ENCODE measurements at places on chromosomes 16 and 17. TPM values are rescaled to one million over a fixed set of nuclear protein-coding genes. Genes with fewer than 3 reads are reported as not detected.

DNA sequence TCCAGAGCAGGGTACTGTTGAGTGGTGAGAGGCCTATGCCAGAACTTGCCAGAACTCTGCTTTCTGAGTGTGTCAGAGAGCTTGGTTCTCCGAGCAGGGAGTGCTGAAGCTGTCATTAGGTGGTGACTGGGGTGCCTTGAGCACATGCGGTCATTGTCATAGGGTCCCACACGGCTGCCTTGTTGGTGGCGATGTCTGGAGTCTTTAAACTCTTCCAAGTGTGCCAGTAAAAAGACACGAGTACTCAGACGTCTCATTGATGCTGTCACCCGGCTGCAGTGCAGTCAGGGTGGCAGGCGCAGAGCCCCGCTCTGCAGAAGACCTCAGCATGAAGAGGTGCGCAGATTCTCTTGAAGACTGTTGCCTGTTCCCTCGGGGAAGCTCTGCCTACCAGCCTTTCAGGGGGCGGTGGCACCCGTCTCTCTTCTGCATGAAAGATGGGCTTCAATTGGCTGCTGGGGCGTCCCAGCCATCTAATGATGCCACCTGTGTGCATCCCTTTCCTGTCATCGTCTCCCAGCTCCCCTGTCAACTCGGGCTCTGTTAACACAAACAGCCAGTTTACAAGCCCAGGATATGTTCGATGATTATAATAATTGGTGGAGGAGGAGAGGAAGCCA is 58.3 kb downstream of the NKD1 start:
- no peak overlapping the region for H3K27ac ChIP-seq
- no peaks in the 10 kb centered on the region for H3K27me3 ChIP-seq
- peaks cover 32% of the 10 kb centered on the region for H3K4me1 ChIP-seq

KRTAP16-1 gene
- not detected for total RNA-seq

DNA sequence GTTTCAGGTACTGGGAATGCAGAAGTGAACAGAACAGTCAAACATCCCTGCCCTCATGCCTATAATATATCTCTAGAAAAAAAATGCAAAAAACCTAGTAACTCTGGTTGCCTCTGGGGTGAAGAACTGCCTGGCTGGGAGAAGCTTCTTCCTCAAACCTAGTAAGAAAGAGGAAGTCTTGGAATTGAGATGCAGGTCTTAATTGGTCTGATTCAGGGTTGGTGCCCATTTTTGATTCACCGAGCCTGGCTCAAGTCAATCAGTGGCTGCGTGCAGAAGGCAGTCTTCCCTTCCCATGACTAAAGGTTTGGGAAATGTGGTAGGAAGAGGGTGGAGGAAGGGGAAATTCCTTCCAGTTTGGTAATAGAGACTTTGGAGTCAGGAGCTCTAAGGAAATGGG is 22.4 kb downstream of the CDRT15 start:
- DNase-seq: no peak
- H3K36me3 ChIP-seq: no peaks in the 10 kb centered on the region
- no peaks in the 10 kb centered on the region for H3K27me3 ChIP-seq

CTRB2 gene
- not detected for total RNA-seq

DNA sequence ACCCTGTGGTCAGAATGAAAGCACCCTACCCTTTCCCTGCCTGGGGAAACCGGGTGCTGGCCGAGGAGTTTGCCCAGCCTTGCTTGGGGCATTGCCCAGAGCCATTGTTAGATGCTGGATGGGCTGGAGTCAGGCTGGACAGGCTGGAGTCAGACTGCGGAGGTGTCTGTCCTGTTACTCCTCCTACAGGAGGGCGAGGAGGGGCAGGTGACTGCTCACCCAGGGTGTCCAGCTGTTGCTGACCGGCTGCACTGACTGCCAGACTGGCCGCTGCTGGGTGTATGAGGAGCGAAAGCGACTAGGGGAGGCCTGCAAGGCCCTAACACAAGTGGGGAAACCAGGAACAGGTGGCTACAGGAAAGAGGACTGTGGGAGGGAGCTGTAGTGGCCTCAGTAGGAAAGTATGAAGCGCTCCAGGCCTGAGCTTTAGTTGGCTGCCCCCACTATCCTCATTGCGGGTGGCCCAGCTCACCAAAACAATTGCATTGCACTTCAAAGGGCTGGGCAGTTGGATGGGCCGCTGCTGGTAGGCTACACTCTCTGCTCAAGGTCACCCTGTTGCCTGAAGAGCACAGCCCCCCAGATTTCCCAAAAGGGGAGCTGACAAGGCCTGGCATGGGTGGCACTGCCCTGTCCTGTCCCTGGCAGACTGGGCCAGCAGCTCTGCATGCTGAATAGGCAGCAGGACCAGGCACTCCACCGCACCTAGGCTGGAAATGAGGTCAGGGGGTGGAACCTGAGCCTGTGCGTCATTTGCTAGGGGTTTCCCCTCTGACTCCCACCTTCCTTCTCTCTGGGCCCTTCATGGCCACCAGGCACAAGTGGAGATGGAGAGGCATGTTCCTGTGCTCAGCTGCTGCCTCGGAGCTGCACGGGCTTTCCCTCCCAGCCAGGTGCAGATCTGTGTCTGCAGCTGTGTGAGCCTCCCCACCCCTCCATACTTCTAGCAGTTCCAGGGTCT is 18.4 kb downstream of the LDHD start:
- H3K4me1 ChIP-seq: peaks cover 5% of the 10 kb centered on the region
- no peak for DNase-seq
- no peaks in the 10 kb centered on the region for H3K27me3 ChIP-seq
- no peak overlapping the region for H3K27ac ChIP-seq
- no peaks in the 10 kb centered on the region for H3K36me3 ChIP-seq

CD7 gene
- total RNA-seq: 0.64 TPM

DNA sequence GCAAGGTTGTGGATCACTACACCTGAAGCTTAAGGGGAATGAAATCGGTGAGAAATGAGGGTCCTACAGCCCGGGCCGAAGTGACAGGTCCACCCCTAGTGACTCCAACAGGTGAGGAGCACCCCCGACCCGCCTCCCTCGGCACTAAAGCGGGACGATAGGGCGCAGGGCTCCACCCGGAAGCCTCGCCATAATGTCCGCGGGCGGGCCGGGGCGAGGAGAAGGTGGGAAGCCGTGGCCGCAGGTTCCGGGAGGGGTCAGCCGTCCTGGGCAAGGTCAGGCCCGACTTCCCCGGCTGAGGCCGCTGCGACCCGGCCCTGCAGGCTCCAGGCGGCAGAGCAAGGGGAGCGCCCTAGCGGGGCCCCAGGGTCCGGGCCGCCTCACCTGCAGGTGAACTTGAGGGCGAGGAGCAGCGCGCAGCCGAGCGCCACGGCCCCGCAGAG is 543 bp downstream of the TXNDC11 start:
- H3K36me3 ChIP-seq: no peaks in the 10 kb centered on the region
- peaks cover 33% of the 10 kb centered on the region for H3K4me1 ChIP-seq
- no peaks in the 10 kb centered on the region for H3K27me3 ChIP-seq

DNA sequence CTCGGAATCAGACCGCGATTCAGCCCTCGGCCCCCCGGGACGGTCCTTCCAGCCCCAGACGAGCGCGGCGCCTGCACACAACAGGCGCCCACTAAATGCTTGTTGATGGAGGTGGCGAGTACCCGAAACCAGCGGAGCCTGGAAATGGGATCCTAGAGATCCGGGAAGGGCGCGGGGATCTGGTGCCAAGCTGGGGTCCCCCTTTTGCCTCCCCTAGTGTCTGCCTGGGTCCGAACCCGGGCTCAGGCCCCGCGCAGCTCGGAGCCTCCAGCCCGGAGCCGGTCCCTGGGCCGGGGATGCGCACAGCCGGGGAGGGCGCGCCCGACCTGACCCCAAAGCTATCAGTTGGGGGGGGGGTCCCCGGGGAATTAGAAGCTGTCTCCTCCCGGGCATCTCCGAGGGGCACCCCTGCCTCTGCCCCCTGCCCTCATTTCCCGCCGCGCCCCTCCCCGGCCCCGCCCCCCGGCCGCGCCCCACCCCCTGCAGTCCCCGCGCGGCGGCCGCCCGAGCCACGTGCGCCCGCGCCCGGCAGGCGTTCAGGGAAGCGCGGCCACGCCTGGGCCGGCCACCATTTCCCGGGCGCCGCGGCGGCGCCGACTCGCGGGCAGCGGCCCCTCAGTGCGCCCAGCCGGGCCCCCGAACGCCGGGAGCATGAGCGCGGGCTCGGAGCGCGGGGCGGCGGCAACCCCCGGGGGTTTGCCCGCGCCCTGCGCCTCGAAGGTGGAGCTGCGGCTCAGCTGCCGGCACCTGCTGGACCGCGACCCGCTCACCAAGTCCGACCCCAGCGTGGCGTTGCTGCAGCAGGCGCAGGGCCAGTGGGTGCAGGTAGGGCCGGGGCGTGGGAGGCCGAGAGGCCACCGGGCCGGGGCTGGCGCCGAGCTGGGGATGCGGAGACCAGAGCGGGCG is at the start of gene CPNE7:
TSS of gene CPNE7 (plus strand) at position 512 of the 906 bp plus-strand sequence. CDS start at position 652, 140 bp downstream.
- H3K36me3 ChIP-seq: no peaks in the 10 kb centered on the region
- DNase-seq: no peak
- no peak within 1 kb of the TSS for H3K27ac ChIP-seq
- H3K4me1 ChIP-seq: peaks cover 21% of the 10 kb centered on the region

GRCh38 chr16:84088695-84089395 is 27.9 kb downstream of the MBTPS1 start:
- no peak for DNase-seq
- no peaks in the 10 kb centered on the region for H3K36me3 ChIP-seq
- H3K27ac ChIP-seq: no peak overlapping the region
- no peaks in the 10 kb centered on the region for H3K4me1 ChIP-seq

HOXB7 gene
- total RNA-seq: 4.1 TPM

- no peak overlapping the region for H3K27ac ChIP-seq
- H3K4me1 ChIP-seq: no peaks in the 10 kb centered on the region
- H3K4me3 ChIP-seq: no peak overlapping the region
- DNase-seq: no peak
Measured at GRCh38 chr17:80844418-80844990, 147.1 kb upstream of the CHMP6 start.

ULK2 gene
- 18.0 TPM for total RNA-seq

- no peak for DNase-seq
- H3K4me1 ChIP-seq: peaks cover 5% of the 10 kb centered on the region
- H3K27ac ChIP-seq: no peak overlapping the region
- H3K36me3 ChIP-seq: no peaks in the 10 kb centered on the region
- no peaks in the 10 kb centered on the region for H3K27me3 ChIP-seq
- H3K4me3 ChIP-seq: no peak overlapping the region
Measured at GRCh38 chr17:15952048-15952532, 7.2 kb downstream of the ADORA2B start.

PROCA1 gene
- total RNA-seq: 4.4 TPM

DNA sequence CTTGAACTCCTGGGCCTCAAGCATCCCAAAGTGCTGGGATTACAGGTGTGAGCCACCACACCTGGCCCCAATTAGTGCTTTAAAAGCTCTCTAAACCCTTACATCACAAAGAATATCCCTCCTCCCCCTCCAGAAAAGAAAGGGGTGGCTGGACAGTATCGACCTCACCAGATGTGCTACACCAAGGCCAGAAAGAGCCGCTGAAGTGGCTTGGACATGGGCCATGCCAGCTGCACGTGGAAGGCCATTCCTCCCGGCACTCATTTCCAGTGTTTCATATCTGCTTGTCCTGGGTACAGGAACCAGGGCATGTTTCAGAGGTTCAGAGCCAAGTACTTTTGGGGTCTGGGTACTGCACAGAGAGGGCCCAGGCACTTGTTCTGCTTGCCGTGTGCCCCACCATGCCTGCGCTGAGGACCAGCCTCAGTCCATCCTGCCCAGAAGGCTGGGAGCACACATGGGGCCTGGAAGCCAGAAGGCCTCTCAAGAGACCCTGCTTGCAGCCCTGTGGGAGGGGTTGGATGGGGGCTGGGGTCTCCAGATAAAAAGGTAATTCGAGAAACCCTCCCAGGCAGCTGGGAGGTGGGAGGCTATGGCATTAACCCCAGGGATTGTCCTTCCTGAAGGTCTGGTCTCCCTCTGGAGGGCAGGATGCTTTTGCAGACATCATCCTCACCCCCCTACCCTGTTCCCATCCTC is 3.5 kb upstream of the SRRM2 start:
- DNase-seq: no peak
- no peaks in the 10 kb centered on the region for H3K36me3 ChIP-seq
- H3K4me1 ChIP-seq: peaks cover 8% of the 10 kb centered on the region
- H3K27me3 ChIP-seq: no peaks in the 10 kb centered on the region
- H3K4me3 ChIP-seq: no peak overlapping the region

DNA sequence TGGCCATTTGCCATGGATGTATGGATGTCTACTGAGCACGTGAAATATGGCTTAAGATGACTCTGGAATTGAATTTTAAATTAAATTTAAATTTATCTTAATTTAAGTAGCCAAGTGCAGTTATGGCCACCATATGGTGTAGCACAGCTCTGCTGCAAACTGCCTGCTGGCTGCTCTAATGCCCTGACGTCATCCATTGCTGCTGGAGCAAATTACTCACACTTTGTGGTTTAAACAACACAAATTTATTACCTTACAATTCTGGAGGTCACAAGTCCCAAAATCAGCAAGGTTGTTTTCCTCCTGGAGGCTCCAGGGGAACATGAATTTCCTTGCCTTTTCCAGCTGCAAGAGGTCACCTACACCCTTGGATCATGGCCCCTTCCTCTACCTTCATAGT is 679.3 kb upstream of the EEF2KMT start:
- H3K27me3 ChIP-seq: no peaks in the 10 kb centered on the region
- H3K27ac ChIP-seq: no peak overlapping the region
- H3K4me1 ChIP-seq: no peaks in the 10 kb centered on the region
- no peak for DNase-seq

DNA sequence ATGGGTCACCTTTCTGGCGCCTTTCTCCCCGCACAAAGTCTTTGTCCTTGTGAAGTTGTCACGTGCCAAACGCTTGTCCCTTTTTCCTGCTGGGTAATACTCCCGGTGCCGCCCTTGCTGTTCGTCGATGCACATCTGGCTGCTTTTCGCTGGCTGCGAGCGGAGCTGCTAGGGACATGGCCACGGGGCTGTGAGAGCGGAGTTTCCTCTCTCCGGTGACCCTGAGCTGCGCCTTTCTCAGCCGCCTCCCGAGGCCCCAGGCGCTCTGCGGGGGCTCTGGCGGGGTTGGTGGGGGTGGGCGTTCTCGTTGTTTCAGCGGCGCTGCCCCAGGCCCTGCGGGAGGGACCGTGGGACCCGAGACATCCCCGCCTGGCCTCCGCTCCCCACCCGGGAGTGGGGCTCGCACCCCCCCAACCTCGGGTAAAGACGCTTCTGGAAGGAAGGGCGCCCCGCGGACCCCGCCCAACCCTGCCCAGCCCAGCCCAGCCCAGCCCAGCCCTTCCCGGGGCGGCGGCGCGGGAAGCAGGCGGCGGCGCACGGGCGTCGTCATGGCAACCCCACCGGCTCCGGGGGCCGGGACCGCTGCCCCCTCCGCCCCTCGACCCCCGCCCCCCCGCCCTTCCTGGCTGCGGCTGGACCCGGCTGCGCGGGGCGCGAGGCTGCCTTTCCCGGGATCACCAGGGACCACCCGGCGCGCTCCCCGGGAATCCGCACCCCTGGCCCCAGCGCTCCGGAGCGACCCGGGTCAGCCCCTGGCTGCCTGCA is 12.3 kb downstream of the CHMP6 start:
- H3K27me3 ChIP-seq: peaks cover 44% of the 10 kb centered on the region
- H3K36me3 ChIP-seq: no peaks in the 10 kb centered on the region
- H3K27ac ChIP-seq: no peak overlapping the region
- H3K4me1 ChIP-seq: peaks cover 9% of the 10 kb centered on the region
- no peak for DNase-seq

- no peaks in the 10 kb centered on the region for H3K36me3 ChIP-seq
- H3K27me3 ChIP-seq: no peaks in the 10 kb centered on the region
- peaks cover 51% of the 10 kb centered on the region for H3K4me1 ChIP-seq
- DNase-seq: peak; percentile 90
- H3K27ac ChIP-seq: peak within 1 kb of the TSS; percentile 64
Measured at GRCh38 chr16:2147981-2148671, at the start of gene RAB26. Gene RAB26, plus strand, starts transcription at chr16:2148625. Its CDS starts 159 bp downstream, at chr16:2148784.
